Cortex of kidney (tissue), 1 donor: ENCODE measurements at places on chromosomes 5 and 9.

- no peak for DNase-seq
Measured at GRCh38 chr5:24364711-24365110, 280.1 kb downstream of the CDH10 start.

DNA sequence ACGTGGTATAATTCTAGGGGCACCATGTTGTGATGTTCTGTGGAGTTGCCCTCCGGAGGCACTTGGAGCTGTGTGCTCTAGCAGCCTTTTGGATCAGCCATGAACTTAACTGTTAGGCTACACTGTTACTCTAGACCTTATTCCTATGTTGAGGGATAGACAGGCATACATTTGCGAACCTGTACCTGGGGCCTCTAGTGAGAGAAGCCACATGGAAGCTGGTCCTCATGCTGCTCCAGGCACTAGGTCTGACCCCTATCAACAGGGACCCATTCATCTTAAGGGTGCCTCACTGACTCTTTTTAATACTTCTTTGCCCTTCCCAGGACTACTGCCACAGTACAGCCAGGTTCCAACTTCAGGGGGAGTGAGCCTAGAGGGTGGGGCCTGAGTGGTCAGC lies 594.8 kb downstream of the RAB3C start:
- DNase-seq, result no peak

- DNase-seq, result no peak
Measured at GRCh38 chr5:54526604-54527288, 9.2 kb downstream of the SNX18 start.

- no peak for DNase-seq
Measured at GRCh38 chr5:96649681-96650540, 12.3 kb upstream of the CAST start.

GRCh38 chr5:32255540-32255900 lies 57.2 kb downstream of the MTMR12 start:
- no peak for DNase-seq

DNA sequence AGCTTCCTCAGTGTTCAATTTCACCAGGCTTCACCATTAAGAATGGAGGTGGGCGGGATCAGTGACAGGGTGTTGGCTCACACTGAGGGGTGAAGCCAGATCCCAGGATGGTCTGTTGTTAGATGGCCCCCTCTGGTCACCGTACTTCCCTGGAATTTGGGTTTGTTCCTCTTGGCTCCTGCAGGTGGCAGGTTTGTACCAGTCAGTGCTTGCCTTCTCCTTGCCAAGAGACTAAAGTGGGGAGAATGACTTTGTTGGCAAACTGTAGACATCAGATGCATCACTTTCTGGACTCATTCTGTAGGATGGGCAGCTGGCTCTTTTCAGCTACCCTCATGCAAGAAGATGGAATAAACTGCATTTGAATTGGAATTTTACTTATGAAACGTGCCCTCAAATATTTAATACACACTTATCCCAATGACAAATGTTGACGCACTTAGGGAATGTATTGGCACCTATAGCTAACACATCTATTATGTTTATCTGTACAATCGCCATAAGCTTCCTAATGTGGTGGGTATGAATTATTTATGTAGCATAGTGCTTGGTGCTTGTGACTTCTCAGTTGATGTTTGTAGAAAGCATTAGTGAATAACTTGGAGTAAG lies 31.4 kb upstream of the ANKRD55 start:
- no peak for DNase-seq

- DNase-seq, result no peak
Measured at GRCh38 chr5:28156981-28157380, 1118.6 kb upstream of the CDH9 start.

- DNase-seq, result no peak
Measured at GRCh38 chr5:78597068-78597973, 51.3 kb downstream of the LHFPL2 start.

- DNase-seq, result no peak
Measured at GRCh38 chr5:66697796-66698564, 101.8 kb downstream of the MAST4 start.

DNA sequence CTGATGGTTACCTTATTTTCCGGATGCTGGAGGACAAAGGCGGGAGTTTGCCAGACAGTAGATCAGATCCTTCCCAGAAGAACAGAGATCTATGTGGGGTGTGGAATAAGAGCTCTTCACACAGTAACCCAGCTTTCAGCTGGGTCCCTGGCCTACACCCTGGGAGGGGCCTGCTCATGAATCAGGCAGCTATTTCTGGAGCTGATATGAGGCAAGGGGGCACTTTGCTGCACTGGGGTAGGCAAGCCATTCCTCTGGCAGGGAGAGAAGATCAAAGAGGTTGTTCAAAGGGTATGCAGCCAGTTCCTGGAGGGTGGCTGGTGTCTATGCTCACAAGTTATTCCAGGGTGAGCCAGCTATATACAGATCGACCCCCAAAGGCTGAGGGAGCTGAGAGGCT lies 48.6 kb downstream of the CYSTM1 start:
- DNase-seq, result no peak

DNA sequence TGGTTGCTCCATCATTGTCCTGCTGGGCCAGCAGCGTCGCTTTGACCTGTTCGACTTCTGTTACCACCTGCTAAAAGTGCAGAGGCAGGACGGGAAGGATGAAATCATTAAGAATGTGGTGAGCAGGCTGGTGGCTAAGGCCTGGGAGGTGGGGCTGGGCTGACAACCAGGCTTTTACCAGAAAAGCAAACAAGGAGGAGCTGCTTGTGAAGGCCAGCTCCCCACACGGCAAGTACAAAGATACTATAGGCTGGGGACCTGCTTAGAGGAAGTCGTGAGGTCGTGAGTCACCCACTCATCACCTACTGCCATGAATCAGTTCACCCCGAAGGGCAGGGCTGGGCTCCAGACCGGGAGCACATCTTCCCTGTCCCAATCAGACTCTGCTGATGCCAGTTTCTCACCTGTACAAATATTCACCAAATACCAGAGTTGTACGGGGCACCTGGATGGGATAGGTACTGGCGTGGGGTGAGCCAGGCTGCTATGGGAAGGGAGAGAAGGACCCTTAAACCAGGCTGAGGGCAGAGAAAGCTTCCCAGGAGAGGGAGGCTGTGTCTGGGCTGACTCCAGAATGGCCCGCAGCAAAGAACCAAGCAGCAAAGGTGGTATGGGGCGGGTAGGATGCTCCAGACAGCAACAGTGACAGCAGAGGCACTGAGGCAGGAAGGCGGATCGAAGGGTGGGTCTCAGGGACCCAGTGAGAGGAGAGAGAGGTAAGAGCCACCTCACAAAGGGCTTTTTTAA lies 69.3 kb upstream of the NIPAL4 start:
- DNase-seq, result no peak

- no peak for DNase-seq
Measured at GRCh38 chr5:135660826-135661575, 82.2 kb upstream of the CXCL14 start.

GRCh38 chr9:98409719-98410118 lies 154.3 kb upstream of the TBC1D2 start:
- DNase-seq, result no peak

DNA sequence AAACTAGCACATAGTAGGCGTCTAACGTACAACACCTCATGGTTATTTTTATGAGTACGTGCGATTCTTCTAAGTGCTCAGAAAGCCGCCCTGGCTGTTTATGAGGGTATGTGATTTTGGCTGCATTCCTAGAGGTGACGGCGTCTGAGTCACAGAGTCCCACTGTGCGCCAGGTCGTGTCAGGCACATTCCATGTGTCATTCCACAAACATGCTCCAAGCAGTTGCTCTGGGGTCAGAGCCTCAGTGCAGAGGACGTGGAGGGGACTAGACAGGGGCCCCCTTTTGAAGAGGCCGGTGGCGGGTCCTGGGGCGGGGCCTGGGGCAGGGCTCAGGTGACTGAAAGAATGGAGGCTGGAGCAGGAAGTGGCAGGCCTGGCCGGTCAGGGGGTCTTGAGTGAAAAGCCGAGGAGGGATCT lies 51.9 kb downstream of the NEK6 start:
- DNase-seq, result no peak

- no peak for DNase-seq
Measured at GRCh38 chr5:149229298-149229937, 42.2 kb upstream of the AFAP1L1 start.

GRCh38 chr5:89435347-89435746 lies 552.4 kb upstream of the MEF2C start:
- DNase-seq, result no peak

GRCh38 chr5:7837403-7837802 lies 13.5 kb downstream of the CFAP90 start:
- DNase-seq, result no peak

DNA sequence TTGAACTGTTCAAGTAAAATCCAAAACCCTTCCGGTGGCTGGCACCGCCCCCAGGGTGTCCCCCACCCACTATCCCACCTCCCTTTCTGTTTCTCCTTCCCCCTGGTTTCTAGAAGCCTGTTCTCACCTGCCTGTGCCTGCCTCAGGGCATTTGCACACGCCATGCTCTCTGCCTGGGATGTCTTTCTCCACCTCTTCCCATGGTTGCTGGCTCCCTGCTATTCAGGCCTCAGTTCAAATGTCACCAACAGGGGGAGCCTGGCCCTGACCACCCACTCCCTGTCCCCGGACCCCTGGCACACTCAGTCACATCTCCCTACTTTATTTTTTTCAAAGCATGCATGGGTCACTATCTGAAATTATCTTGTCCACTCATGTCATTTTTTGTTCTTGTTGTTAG lies 39.9 kb upstream of the EEIG1 start:
- DNase-seq, result no peak

DNA sequence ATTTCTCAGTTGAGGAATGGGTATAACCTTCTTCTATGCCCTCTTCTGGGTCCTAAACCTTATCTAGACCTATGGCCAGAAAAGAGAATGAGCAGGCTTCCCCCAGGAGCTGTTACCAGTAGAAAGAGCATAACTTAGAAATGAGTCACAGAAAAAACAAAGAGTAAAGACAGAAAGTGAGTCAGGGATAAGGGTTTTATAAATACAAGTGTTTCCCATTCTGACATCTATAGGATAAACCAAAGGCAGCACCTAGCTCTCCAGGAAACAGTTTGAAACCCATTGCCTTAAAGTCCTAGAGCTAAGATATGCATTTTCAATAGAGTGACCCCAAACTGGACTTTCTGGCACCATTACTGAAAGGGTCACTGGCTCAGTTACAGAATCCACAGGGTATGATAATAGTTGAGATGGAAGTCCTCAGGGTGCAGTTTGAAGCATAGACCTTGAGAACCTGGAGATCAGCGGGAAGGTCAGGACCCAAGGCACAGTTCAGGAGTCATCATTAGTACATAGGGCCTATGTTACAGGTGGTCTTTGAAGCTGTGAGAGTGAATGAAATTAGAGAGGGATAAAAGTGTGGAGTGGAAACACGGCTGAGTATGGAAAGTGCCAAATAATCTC lies 42.7 kb upstream of the LIFR start:
- no peak for DNase-seq
